ENCODE measurements at places on chromosomes 12 and 14.

DNA sequence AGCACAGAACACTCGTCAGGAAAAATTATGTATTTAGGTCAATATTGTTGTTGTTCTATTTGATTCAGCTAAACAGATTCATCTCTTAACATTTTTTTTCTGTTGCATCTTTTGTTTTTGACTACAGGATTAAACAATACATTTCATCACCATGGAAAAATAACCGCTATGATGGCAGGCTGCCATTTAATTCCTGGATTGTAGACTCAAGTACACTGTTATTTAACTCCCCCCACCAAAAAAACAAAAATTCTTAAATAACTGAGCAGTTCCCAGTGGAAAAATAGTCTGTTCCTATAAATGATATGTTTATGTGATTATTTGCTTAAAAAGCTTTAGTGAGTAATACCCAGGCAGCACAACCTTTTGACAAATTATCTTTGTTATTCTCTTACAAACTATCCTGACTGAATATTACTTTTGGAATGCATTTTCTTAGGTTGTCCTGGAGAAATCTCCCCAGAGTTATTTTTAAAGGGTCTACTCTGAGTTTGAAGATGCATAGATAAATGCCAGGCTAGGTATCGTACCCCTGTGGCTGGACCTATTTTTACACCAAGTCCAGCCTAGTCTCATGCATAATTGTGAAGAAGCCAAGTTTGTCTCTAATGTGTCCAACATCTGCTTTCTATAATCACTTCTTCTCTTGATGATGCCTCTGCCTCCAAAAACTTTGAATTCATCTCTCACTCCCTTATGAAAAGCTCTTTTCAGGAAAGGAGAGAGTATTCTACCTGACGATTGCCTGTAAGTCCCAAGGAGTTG lies 3.7 kb downstream of the KERA start:
- DNase-seq: no peak

DNA sequence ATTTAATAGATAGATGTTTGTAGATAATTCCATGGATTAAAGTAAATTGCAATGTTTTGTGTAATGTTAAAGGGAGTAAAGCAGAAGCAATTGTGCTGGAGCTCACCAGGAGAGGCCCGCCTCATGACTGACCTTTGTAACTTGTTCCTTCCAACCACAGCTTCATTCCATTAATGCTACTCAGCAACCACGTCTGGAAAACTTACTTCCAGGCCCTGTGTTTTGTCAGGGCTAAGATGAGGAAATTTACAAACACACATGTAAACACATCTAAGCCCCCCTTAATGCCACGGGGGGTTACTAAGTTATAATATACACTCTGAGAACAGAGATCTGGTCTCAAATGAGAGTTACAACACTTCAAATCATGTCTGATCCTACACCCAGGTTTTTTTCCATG lies 12.4 kb downstream of the LUM start:
- DNase-seq: no peak

DNA sequence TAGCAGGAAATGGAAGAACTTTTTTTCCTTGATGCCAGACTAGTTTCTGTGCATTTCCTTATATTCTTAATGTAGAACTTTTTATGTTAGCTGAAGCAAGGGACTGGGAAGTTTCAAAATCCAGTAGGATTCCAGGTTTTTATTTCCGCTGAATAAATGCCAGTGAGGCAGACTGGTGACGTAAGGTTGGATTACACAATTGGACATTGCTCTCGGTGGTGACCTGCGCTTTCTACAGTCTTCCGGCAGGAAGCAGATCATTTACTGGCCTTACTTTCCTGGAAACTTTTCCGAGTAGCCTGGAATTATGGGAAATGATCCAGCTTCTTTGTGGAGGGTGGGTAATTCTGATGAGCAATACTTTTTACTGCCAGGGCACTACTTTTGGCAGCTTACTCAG lies 3.6 kb downstream of the IFT43 start:
- no peak for DNase-seq

DNA sequence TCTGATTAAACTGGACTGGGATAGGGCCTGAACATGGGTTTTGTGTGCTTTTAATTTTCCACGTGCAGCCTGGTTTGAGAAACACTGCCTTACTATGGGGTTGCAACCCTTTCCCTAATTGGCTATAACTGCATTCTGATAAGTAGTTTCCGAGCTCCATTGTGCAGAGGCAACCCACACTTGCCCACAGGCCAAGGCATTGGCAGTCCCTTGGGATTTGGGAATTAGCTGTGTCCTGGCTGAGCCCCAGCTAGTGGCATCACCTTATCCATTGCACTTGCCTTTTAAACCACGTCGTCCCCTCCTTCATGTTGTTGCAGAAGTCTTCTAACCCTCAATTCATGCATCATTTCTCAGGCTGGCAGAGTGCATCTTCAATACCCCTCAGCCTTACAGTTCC lies 10.2 kb downstream of the VCPKMT start:
- no peak for DNase-seq

DNA sequence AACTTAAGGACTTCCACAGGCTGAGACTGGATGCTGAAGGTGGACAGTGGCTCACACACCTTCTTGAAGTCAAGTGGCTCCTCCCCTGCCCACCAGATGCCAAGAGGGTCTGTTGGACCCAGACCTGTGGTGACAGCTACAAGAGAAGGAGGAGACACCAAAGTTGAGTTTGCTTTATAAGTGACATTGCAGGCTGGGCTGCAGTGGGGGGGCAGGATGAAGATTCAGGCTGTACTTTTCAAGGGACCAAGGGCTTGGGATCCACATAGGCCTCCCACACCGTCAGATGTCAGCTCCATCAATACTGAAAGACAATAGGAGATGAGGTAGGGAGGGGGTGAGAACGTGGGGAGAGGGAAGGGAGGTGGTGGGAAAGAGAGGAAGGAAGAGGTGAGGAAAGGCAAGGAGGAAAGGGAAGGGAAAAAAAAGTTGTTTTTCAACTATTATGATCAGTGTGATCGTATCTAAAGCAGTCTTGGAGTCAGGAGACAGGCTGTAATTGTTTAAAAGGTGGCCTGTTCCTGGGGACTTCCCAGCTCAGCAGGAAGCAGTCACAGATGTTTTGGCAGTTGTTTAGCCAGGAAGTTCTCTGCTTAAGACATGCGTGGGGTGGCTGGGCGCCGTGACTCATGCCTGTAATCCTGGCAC lies 84.1 kb upstream of the RESF1 start:
- peak; percentile 34 for DNase-seq

DNA sequence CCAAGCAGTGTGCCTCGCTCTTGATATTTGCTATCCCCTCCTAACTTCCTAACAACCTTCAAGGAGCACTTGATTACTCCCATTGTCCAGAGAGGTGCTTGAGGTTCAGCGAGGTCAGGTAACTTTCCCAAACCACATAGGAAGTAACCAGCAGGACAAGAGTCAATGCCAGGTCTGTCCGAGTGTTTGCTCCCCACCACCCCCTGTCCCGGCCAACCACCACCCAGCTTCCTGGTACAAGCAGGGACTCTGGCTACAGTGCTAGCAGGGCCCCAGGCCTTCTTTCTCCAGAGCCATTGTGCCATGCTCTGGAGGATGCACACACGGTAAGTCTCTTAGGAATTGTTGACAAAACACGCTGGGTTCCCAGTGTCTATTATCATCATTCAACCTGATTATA lies 49.2 kb downstream of the SYNE3 start:
- DNase-seq: no peak

All from stimulated activated CD4-positive, alpha-beta T cell treated with anti-CD3 and anti-CD28 coated beads, Interleukin-1b, Interleukin-23, amount 100 ng/mL, for 1 hour (primary cell).